Neural progenitor cell (in vitro differentiated cells): ENCODE measurements at places on chromosomes 16 and 17. TPM values are rescaled to one million over a fixed set of nuclear protein-coding genes. Genes with fewer than 3 reads are reported as not detected.

- DNase-seq, result no peak
These were observed 28.8 kb upstream of the ST6GALNAC1 start for GRCh38 chr17:76672270-76672851.

GRCh38 chr17:18006495-18007239 is 32.3 kb downstream of the ATPAF2 start:
- DNase-seq, result peak; percentile 46

TMC7 gene
- total RNA-seq, result 6.0 and 8.2 TPM in 2 replicates

GRCh38 chr17:59777033-59777432 is 69.6 kb downstream of the VMP1 start:
- no peak for DNase-seq

- no peak for DNase-seq
These were observed 12.1 kb upstream of the EDC4 start for GRCh38 chr16:67860589-67861398.

KRTAP3-1 gene
- total RNA-seq, result not detected in 2 replicates

PIK3R6 gene
- not detected in 2 replicates for total RNA-seq

METTL23 gene
- total RNA-seq, result 38.1 and 40.4 TPM in 2 replicates

GRCh38 chr17:66537502-66537901 is 235.1 kb downstream of the PRKCA start:
- DNase-seq, result no peak

DNA sequence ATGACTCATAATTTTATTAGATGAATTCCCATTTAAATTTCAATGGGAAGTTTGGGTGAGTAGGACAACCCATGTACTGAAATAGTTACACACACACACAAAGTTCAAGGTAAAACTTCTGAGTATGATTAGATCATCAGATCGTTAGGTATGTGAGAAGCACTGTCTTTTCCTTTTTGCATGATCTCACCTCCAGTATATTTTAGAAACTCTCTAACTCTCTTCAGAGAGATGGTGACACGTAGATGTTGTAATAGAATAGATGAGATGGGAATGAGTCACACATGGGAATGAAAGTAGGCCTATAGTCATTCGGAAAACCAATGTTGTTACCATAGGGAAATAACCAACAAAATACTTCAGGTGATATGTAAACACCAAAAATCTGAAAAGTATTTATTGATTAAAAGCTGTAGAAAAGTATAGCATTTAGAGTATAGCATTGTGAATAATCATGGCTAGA is 22.2 kb downstream of the KRT23 start:
- no peak for DNase-seq

MILR1 gene
- not detected in 2 replicates for total RNA-seq

- DNase-seq, result no peak
These were observed 33.5 kb downstream of the TMC6 start for GRCh38 chr17:78095035-78095434.

GRCh38 chr16:54707813-54708212 is 222.9 kb upstream of the IRX5 start:
- DNase-seq, result no peak

GRCh38 chr16:58842156-58842555 is 108.0 kb upstream of the GOT2 start:
- no peak for DNase-seq

SLC16A13 gene
- 1.4 TPM in 1 of 2 replicates, not detected in the other for total RNA-seq

DNA sequence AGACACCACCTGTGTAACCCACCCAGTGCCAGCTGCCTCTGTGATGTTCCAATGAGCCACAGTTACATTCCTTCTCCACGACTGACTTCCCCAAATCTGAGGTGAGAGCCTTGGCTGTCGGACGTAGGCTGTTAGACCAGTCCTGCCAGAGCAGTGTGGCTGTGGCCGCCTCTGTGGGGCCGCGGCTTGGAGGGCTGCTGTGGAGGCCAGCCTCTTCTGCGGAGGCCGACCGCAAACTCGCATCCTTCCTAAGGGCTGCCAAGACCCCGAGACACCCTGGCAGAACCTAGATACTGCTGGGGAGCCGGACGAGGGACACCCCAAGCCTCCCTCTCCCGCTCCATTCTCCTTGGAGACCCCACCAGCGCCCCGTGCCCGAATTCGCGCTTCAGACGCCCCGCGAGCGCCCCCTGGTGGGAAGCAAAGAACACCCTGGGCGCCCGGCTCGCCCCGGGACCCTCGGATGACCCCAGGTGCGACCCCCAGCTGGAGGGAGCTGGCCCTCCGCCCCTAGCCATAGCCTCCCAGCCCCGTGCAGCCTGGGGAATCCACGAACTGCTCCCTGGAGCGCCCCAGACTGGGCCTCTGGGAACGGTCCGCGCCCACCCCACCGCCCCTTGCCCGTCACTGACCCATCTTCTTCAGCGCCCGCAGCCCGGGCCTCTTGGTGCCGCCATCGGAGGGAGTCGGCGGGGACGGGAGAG is 547 bp downstream of the PLCD3 start:
- peak; percentile 82 for DNase-seq

GPS2 gene
- total RNA-seq, result 20.5 and 41.8 TPM in 2 replicates

GRCh38 chr17:36695082-36695481 is 93.7 kb downstream of the MRM1 start:
- no peak for DNase-seq

TEKT5 gene
- total RNA-seq, result 0.07 and 0.50 TPM in 2 replicates

CACNA1G gene
- total RNA-seq, result 1.6 and 4.9 TPM in 2 replicates

IL17C gene
- total RNA-seq, result not detected in 2 replicates

GRCh38 chr17:56786989-56787482 is 46.7 kb downstream of the C17orf67 start:
- no peak for DNase-seq

- DNase-seq, result no peak
These were observed 7.4 kb upstream of the SLC13A2 start for GRCh38 chr17:28466001-28466400.

GRCh38 chr17:41801374-41802271 is 10.1 kb downstream of the P3H4 start:
- DNase-seq, result peak; percentile 87

DNA sequence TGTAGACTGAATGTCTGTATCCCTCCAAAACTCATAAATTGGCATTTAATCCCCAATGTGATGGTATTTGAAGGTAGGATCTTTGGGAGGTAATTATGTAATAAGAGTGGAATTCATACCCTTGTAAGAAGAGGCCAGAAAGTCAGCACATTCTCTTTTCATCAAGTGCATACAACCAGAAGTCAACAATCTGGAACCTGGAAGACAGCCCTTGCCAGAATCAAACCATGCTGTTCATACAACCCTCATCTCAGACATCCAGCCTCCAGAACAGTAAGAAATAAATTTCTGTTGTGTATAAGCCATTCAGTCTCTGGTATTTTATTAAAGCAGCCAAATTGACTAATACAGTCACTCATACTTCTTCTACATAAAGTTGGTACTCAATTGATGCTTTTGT is 481.0 kb upstream of the SOX9 start:
- DNase-seq, result no peak

GRCh38 chr17:7045492-7046126 is 1.7 kb upstream of the SLC16A11 start:
- peak; percentile 76 for DNase-seq

DNA sequence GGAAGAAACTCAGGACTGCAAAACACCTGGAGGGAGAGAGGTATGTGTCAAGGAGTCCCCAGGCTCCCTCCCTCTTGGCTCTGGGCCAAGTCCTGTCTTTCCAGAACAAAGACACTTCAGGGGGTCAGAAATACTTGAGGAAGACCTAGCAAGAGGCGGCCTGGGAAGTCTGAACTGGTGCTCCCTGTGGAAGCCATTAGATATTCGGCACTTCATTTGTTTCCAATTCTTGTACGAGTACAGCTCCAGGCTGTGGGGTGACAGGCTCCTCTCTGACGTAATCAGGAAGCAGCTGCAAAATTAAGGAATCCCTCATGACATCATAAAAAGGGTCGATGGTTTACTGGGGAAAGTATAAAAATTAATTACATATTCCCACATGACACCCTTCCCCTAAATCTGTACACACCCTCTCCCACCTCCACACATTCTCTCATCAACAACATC is 108.7 kb downstream of the SMG6 start:
- DNase-seq, result peak; percentile 33

BICDL2 gene
- 0.12 TPM in 1 of 2 replicates, not detected in the other for total RNA-seq

- peak; percentile 75 for DNase-seq
These were observed 2.0 kb upstream of the PSMB3 start for GRCh38 chr17:38750312-38751121.

DNA sequence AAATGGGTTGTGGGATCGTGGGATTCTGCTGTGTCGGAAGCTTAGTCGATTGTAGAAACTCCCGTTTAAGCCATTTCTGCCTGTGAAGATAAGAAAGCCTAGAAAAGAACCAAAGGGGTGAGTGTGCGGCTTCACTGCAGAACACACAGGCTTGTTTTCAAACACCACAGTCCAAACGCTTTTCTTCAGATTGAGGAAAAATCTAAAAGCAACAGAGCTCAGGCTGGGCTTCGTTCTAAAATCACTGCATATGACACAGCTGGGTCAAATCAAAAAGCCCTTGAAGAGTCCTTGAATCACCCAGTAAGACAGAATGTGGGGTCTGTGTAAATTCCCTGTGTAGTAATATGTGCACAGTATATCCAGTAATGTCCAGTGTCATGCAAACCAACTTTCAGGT is 25.7 kb downstream of the NUBP1 start:
- DNase-seq, result no peak

SUPT6H gene
- total RNA-seq, result 29.9 and 38.6 TPM in 2 replicates

DNA sequence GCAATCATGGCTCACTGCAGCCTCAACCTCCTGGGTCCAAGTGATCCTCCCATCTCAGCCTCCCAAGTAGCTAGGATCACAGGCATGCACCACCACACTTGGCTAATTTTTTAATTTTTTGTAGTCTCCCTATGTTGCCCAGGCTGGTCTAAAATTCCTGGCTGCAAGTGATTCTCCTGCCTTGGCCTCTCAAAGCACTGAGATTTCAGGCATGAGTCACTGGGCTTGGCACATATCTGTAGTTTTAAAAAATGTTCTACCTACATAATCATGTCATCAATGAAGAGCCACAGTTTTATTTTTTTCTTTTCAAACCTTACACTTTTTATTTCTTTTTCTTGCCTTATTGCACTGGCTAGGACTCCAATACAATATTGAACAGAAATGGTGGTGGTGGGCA is 33.1 kb upstream of the COL1A1 start:
- DNase-seq, result no peak

DNA sequence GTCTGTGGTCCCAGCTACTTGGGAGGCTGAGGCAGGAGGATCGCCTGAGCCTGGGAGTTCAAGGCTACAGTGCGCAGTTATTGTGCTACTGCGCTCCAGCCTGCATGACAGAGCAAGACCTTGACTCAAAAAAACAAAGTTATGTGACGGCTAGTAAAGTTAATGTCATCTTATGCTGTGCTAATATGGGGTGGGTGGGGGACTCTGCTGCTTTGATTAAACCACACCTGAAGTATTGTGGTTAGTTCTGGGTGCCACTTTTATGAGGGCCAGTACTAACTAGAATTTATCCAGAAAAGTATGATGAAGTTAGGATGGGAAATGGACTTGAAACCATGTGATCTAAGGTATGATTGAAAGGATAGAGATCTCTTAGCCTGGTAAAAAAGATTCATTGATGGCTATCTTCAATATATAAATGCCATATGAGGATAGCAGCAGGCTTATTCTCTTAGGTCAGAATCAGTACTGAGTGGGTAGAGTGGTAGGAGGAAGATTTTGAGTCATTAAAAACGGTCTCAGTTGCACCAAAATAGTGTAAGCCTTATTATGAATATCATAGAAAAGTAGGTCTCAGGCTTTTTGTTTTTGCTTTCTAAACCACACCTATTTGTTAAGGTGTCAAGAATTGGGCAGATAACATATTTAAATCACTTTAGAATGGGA is 5.6 kb downstream of the WSB1 start:
- no peak for DNase-seq

- peak; percentile 75 for DNase-seq
These were observed 35.9 kb downstream of the CMTM4 start for GRCh38 chr16:66660422-66661209.

DNA sequence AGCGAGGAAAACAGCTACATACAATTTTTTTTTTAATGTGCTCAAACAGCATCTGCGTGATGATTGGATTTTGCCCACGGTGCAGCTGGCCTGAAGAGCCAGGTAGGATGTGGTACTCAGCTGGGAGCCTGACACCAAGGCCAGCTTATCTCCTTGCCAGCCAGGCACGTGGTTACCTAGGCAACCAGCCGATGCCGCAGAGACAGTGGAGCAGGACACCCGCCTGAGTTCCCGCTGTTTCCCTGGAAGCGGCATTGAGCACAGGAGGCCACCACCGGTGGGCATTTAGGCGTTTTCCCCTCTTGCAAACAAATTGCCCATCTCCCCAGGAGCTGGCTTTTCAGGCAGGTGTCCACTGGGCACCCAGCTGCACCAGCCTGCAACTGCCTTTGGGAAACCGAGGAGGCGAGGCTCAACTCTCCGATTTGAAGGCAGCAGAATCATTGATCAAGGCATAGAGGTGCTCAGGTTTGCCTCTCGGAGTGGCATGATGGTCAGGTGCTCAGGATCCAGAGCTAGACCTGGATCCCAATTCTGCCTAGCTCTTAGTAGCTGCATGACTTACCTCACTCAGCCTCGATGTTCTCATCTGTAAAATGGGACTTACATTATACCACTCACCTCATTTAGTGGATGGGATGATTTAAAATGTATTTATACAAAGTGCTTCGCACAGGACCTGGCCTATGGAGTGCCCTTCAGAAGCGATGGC is 137.5 kb upstream of the PLCG2 start:
- peak; percentile 84 for DNase-seq

DNA sequence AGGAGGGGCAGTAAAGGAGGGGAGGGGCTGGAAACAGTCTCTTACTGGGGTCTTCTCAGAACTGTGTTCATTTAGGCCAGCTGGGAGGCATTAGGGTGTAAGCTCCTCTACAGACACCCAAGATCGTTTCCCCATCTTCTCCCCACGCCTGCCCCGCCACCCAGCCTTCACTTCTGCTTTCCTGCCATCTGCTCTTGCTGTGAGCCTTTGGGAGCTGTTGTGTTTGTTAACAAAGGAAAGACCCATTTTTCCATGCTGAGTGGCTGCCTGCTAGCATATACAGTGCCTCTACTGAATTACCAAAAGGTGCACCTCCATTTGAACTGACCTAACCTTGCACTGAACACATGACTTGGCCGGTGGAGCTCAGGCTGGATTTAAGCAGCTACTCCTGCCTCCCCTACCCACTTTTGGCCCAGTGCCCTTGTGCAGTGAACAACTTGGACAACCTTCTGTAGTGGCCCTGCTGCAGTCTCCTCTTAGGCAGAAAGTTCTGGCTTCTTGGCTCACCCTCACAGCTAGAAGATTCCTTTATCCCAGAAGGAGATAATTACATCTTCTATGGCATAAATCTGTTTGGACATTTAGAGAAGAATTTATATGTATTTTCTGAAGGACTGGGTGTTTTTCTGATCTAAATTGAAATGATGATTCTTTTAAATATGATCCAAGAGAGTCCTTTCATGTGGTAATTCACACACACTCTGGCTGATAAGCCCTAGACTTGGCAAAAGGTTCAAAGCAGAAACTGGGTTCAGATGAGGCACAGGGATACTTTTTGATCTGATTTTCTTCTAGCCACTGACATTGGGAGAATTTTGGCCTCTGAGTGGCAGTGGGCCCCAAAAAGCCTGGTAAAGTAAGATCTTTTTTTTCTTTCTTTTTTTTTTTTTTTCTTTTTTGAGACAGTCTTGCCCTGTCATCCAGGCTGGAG is 81.9 kb upstream of the HNF1B start:
- DNase-seq, result no peak
